Fibroblast of lung (primary cell): ENCODE measurements at places on chromosomes 5 and 9.
A peak's percentile ranks its signal among the peaks of the same experiment; 100 is the strongest.

DNA sequence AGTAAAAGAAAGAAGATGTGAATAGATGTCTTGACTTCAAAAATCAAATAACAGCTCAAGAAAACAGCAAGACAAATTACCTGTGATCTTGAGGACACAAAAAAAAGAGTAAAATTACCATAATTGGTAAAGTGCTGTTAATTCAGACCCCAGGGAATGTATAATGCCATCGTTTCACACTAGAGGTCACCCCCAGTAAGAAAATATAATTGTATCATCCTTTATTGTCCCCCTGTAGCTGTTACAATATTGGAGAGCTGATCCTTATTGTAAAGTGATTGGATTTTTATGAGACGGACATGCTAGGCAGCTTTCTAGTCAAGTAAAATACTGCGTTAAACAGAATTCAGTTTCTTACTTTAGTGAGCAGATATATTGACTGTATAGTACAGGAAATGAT is 377.0 kb downstream of the TLE1 start:
- peak; percentile 34 for DNase-seq

- DNase-seq = peak; percentile 66
These were observed 1.0 kb upstream of the ACSL6 start for GRCh38 chr5:132012371-132013005.

GRCh38 chr5:17343675-17344074 is 126.2 kb downstream of the BASP1 start:
- DNase-seq = peak; percentile 93

DNA sequence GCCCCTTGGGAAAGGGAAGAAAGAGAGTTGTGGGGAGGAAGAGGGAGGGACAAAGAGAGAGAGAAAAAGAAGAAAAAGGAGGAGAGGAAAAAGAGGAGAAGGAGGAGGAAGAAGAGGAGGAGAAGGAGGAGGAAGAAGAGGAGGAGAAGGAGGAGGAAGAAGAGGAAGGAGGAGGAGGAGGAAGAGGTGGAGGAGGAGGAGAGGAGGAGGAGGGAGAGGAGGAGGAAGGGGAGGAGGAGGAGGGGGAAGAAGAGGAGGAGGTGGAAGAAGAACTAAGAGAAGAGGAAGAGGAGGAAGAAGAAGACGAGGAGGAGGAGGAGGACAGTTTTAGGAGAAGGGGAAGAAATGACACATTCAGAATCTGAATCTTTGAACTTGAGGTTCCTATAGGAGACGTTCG is 7.4 kb downstream of the SLC36A2 start:
- DNase-seq = no peak

DNA sequence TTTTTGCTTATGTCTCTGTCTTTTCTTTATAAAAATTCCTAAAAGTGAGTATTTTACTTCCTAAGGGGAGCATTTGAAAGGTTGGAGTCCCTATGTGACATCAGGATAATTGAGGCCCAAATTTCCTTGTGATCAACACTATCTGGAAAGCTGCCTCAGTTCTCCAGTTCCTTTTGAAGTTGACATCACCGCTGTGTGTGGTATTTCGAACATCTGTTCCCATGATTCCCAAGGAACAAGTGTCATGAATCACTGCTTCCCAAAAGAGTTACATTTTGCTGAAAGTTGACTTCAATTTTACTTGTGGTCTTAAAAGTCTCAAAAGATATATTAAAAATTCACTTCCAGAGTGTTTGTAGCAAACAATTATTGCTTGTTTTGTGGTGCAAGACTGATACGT is 452.1 kb upstream of the RGMB start:
- DNase-seq = no peak

- no peak for DNase-seq
These were observed 5.1 kb upstream of the TUT7 start for GRCh38 chr9:86359151-86359879.

DNA sequence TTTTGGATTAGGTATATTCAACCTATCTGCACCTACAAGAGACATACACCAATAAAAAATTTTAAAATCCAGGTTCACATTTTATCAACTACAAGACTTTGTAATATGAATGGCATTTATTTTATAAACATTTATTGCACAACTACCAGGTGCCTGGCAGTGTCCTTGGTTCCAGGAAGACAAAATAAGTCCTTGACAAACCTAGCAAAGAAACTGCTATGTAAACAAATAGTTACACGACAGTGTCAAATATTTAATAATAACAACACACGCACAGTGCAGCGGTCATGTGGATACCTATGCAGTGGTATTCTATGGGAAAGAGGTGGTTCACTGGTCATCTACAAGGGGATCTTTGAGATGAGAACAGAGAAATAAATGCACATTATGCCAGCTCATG is 120.7 kb downstream of the MYO10 start:
- DNase-seq = no peak

DNA sequence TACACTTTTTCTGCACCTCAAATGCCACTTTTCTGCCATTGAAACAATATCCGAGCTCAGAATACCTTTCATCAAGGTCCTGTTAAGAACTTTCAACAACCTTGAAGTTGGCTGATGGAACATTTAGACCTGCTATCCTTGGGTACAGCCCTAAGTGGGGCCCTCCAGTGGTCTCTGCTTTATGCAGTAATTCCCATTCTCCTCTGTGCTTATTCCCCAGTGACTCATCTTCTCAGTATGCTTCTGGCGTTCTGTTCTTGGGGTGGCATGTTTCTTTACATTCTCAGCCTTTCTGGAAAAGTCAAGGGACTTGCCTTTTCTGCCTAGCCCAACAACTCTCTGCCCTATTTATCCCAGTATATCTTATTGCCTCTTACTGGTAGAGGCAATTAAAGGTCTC is 7.1 kb downstream of the ANP32B start:
- DNase-seq = peak; percentile 82

- no peak for DNase-seq
These were observed 7.5 kb upstream of the GTF3C5 start for GRCh38 chr9:133023117-133023890.

GRCh38 chr5:134103397-134103796 is 11.1 kb upstream of the TCF7 start:
- DNase-seq = no peak

- DNase-seq = peak; percentile 81
These were observed 182.4 kb upstream of the OTULINL start for GRCh38 chr5:14399054-14399692.

- no peak for DNase-seq
These were observed 193.2 kb upstream of the CDH6 start for GRCh38 chr5:31000287-31000686.

GRCh38 chr5:141914199-141914743 is 9.4 kb upstream of the DELE1 start:
- DNase-seq = no peak

DNA sequence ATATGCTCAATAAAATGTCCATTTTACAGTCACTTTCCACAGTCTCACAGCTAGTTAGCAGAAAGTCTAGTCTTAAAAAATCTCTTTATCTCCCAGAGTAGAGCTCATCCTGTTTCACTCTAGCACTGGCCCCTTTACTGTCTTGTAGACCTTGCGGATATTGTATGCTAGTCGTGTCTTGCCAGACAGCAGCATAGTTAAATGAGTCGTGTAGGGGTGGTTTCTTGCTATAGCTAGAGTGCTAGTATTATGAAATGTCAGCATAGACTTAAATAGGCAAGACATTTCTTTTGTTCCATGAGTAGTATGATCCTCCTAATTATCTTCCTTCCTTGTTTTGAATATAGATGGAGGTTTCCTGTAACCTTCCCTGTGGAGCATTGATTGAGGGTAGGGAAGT is 77.4 kb downstream of the C7 start:
- DNase-seq = no peak

- DNase-seq = peak; percentile 78
These were observed 114.2 kb downstream of the RGS3 start for GRCh38 chr9:113577525-113578261.

- no peak for DNase-seq
These were observed 9.6 kb downstream of the NOL6 start for GRCh38 chr9:33464045-33464636.

DNA sequence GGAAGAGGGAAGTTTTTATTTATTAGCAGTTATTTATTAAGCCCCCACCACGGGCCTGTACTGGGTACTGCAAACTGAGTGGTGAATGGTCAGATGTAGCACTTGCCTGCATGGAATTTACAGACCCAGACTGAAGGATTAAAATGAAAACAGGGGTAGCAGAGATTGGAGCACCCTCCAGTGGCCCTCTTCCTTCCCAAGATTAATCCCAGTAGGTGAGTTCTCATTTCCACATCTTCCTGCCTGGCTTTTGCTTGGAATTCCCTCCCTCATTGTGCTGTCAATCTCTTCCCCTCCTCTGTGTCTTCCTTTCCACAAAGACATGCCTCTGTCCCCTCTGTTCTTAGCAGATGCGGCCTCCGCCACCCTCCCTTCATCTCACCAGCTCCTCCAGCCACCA is 39.2 kb downstream of the MVB12B start:
- no peak for DNase-seq

DNA sequence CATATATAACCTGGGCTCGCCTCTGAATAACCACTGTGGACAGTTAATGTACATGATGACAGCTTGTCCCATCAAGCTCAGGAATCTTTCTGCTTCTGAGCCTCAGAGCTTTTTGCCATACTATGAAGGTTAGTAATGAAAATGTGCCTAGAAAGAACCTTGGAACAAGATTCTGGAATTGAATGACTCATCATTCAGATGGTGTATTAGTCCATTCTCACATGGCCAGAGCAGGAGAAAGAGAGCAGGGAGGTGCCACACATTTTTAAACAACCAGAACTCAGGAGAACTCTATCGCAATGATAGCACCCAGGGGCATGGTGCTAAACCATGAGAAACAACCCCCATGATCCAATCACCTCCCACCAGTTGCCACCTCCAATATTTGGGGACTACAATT is 542.1 kb downstream of the PRR16 start:
- DNase-seq = no peak

DNA sequence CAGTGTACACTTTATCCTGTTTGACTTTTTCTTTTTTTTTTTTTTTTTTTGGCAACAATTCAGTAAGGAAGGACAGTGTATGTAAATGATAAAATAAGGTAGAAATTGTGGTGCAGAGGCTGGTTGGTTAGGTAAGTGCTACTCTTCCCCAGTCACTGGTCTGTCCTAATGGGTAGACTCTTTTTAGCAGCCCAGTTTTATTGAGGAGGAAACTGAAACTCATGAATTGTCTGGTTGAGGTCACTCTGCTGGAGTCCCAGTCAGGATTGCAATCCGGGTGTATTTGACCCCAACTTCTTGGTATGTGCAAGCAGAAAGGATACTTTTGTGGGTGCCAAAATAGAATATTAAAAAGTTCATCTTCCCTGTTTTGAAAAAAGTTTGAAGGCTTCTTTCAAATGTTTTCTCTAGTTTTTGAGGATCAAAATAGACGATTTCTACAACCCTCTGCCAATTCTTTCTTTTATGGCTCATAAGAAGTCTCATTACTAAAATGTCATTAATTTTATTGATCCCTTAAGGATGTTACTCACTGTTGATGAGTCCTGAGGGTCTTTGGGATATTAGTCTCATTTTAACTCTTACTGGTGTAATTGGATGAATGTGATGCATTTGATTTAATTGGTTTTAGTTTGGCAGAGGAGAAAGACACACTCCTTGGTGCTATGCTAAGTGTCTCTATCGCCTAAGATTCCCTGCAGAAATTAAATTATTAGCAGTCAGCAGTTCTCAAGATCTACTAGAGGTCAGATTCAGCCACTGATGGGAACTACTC is 171.9 kb downstream of the KDM4C start:
- no peak for DNase-seq
